ENCODE measurements at places on chromosomes 7 and 10.
A peak's percentile ranks its signal among the peaks of the same experiment; 100 is the strongest.

GRCh38 chr10:71740069-71740653 is 20.6 kb upstream of the C10orf105 start:
- DNase-seq, result no peak

- DNase-seq, result peak; percentile 32
Measured at GRCh38 chr7:151134743-151135524, 32.6 kb downstream of the GBX1 start.

DNA sequence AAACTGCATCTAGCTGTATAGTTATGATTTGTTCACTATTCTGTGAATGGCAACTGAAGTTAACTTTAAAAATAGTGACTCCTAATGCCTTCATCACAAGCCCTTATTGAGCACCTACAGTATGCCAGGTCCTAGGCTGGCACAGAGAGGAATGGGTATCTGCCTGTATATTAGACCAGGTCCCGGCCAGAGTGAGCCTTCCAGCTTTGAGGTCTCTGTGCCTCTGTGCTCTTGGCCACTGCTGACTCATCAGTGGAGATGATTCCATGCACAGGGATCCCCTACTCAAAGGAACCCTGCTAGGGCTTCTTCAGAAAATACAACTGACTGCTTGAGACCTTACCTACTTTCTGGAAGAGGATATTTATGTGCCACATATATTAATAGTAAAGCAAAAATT is 118.4 kb downstream of the GFRA1 start:
- no peak for DNase-seq

DNA sequence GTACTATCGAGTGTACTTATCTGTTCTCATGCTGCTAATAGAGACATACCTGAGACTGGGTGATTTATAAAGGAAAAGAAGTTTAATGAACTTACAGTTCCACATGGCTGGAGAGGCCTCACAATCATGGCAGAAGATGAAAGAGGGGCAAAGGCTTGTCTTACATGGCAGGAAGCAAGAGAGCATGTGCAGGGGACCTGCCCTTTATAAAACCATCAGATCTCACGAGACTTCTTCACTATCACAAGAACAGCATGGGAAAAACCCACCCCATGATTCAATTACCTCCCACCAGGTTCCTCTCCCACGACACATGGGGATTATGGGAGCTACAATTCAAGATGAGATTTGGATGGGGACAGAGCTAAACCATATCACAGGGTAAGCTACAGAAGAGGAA is 4.5 kb downstream of the NDUFA5 start:
- no peak for DNase-seq

- DNase-seq, result no peak
Measured at GRCh38 chr10:79132681-79133381, 64.1 kb downstream of the ZMIZ1 start.

- DNase-seq, result no peak
Measured at GRCh38 chr7:82616059-82616728, 172.6 kb upstream of the CACNA2D1 start.

DNA sequence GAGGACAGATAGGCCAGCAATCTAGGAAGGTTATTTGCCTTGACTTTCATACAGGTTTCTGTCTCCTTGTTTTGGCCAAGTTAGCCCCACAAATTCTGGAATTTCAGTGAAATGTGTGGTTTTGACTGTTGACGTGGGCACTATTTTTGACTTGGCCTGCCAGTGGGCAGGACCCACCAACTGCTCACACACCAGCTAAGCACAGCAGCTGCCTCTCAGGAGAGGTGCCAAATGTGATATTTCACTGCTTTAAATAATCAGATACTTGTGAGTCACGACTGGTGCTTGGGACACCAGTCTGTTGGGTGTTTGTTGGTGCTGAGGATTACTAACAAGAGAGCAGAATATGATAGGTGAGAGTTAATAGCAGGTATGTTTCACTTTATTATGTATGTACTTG is 409.7 kb upstream of the MTPN start:
- DNase-seq, result no peak

DNA sequence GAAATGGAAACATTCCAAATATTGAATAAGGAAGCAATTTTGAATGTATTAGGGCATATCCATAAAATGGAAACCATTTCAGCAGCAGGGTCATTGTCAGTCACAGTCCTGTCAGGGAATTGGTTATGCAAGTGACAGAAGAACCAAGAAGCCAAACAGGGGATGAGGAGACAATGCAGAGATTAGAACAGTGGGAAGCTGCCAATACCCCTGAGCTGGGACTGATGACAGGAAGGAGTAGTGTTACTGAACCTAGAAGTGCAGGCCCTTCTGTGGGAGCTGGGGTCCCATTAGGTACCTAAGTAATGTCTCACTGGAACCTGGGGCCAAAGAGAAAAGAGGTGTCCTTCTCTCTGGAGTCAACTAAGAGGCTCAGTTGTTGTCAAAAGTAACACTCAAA is 37.6 kb upstream of the NPSR1 start:
- DNase-seq, result no peak

GRCh38 chr7:30705596-30705995 is 23.3 kb upstream of the CRHR2 start:
- no peak for DNase-seq

GRCh38 chr10:96896884-96897589 is 64.9 kb downstream of the LCOR start:
- no peak for DNase-seq
